ENCODE measurements at places on chromosomes 1 and 21.

- no peak for DNase-seq
Observed at GRCh38 chr1:20188455-20188817, 2.1 kb upstream of the PLA2G2C start.

DNA sequence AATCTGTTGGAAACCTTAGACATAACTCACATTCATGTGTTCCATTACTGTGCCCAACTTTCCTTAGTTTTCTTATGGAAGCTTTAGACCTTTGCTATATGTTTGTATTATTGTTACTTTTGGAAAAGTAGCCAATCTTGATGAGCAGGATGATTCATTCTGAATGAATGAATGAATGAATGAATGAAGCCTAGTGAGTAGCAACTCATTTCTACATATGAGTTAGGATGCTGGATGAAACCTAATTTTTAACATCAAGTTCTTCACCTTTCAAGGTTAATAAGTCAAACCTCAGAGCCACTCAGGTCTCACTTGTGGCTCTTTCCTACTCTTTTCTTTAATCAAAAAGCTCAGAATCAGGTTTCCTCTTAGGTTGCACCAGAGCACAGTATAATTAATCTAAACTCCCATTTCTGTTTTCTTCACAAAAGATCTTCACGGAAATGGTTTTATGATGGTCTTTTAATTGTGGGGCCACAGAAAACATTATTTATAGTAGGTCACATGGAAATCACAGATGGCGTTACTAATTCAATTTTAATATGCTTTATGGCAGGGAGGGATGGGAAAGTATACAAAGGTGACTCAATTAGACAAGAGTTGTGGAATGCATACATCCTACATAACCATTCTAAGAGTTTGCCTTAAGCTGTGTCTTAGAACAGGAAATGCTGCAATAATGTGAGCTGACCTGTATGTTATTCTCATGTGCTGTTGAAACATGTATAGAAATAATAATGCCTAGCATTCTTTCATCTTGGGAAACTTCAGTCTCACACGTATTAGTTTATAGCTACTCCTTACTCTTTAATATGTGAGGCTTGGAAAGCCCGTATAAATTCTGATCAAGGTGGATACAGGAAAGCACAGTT, 4.5 kb upstream of the DDX59 start:
- DNase-seq, result peak; percentile 9

DNA sequence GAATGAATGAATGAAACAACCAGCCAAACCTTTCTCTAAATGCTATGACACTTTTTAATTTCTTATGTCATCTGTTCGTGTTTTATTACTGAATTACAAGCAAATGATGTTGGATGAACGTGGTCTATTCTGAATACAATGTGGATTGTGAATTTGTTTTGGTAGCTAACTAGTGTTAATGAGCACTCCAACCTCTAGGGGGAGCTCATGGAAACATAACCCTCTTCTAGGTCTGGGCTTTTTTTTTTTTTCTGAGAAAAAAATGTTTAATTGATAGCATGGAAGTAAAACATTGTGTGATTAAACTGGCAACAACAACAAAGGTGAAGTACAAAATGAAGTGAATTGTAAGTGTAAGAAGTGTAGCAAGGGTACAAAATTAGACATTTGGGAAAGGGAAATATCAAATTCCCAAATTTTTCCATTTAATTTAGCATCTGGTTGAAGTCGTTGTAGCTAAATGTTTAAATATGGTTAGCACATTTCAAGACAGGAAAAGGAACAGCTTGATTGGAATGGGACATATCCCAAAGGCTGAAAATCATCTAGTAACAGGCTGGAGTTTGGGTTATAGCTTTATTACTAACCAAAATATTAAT, 42.6 kb upstream of the PTGS2 start:
- DNase-seq, result peak; percentile 65

DNA sequence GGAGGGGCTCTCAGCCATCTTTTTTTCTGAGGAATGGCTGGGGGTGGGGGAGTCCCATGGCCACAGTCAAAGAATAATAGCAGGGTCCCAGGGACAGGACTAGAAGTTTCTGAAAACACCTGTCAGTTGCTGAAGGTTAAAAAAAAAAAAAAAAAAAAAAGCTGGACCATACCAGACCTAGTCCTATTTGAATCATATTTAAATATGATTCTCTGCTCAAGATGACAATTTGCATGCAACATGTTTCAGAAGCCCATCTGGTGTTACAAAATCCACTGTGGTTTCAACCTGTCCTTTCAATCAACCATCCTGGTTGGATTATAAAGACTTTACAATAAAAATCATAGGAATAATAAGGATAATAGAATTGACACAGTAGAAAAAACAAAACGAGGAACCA, 153.7 kb downstream of the TENT5C start:
- no peak for DNase-seq

- DNase-seq, result peak; percentile 42
Observed at GRCh38 chr1:6271554-6271953, 10.7 kb upstream of the GPR153 start.

DNA sequence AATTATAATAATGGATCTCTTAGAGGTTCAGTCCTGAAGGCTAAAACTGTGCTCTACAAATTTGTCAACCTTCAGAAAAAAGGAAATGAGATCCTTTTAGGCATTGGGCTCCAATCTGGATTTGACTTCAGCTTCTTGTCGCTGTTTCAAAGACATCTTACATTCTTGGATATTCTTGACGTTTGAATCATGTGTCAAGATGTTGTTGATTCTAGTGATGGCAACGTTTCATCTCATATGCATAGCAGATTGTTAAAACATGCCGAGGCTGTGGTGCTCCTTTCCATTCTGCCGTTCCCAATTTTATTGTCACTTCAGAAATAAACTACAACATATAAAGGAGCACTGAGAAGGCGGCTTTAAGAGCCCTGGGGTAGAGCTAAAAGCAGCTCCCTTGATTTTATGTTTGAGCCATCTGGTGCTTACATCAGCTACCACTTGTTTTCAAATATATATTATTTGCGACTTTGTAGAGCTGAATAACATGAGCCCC, 467.6 kb upstream of the ZRANB2 start:
- no peak for DNase-seq

GRCh38 chr1:15727866-15728534, 8.1 kb upstream of the SLC25A34 start:
- no peak for DNase-seq

DNA sequence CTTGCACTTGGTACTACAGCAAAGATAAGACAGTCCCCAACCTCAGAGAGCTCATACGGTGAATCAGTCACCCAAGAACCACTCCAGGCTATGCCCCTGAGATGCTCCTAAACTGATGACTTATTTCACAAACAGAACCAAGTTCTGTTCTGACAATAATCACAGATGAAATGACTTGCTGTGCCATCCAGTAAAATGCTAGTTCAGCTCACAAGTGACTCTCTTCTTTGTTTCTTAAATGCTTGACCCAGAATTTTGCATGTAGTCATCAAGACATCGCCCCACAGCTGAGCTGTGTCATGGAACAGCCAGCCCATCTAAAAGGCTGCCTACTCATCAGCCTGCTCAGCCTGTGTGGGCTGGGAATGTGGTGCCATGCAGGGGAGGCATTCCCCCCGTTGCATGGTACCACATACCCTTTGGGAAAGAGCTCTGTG, 6.1 kb upstream of the SLC19A2 start:
- peak; percentile 80 for DNase-seq
